Activated gamma-delta T cell treated with Interleukin-2 at 50 U/mL for 16 hours (primary cell): ENCODE measurements at places on chromosomes 2 and 18.

DNA sequence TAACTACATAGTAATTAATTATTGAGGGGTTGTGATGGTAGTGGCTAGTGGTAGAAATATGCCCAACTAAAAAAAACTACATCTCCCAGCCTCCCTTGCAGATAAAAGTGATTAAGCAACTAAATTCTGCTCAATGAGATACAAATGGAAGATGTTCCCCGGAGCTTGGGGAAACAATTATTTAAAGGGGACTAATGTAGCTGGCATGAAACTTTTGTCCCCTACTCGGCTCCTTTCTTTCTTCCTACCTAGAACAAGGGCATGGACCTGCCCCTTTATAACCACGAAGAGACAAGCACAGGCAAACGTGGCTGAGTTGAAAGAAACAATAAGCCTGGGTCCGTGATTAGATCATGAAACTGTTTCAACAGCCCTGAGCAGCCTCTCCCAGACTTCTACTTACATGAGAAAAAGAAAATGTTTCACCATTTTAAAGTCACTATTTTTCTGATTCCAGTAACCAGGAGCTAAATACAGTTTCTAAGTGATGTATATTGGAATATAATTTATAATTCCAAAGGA is 236.9 kb downstream of the SCG2 start:
- no peak for DNase-seq

DNA sequence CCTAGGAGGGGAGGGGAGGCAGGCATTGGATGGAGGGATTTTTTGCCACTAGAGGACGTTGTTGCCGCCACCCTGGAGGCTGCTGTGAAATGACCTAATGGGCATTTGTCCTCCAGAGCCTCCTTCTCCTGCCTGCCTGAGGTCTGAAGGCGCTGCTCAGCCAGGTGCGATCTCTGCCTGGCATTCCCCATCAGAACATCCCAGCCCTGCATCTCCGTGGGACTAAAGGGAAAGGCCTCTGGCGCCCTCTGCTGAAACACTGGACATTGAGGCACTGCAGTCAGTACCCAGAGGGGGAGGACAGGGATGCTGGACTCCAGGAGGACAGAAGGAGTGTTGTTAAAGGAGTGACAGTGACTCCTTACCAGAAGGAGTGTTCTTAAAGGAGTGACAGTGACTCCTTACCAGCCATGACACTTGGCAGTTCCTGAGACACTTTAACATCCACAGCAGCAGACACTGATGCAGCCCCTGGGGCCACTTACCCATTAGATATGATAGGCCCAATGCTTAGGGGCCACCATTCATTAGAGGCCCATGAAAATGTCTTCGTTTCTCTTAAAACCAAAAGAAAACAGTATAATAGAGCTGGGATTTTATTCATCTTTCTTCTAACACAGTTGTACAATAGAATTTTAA is 17.0 kb downstream of the THNSL2 start:
- DNase-seq: no peak

DNA sequence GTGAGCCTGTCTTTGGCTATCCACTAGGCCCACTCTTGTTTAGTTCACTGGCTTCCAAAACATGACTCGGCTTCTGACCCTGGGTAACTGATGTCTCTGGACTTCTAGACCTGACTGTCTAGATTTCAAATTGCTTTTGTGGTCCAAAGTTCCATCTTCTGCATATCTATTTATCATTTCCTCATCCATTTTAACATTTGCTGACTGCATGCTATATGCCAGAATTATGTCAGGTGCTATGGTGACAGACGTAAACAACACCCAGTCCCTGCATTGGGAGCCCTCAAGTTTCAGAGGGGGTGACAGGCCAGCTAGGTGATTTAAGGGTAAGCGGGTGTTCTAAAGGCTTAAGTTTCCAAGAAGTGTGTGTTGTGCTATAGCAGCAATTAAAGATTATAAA is 140.9 kb downstream of the PIEZO2 start:
- no peak for DNase-seq

DNA sequence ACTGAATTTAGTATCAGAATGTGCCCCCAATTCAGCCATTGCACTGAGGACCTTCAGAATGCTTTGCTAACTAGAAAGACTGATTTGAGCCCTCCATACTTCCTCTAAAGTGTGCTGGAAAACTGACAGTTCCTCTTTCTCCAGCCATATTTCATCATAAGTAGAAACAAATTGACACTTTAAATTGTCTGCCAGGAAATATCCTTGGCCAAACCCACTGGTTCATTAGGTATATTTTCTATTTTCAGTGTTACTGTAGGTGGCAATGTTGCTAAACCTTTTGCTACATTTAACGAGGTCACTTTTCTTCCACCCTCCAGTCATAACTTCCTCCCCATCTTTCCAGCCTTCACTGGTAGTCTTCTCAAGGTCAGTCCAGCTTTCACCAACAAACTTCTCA is 21.5 kb downstream of the SP5 start:
- no peak for DNase-seq

DNA sequence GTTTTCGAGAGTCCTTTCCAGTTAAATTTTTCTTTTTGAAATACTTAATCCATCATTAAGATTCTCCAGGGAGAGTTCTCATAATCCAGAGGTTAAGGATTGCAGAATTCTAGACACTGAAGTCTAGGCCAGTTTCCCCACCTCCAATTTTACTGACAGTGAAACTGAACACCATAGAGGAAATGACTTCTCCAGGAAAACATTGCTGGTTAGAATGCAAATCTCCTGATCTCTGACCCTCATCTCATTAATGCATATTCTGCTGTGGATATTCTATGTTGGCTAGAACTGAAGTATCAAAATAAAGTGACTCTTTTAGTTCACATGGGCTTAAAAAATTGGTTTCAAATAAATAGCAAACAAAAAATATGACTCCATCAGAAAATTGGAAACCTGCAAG is 105.8 kb upstream of the UGP2 start:
- no peak for DNase-seq

DNA sequence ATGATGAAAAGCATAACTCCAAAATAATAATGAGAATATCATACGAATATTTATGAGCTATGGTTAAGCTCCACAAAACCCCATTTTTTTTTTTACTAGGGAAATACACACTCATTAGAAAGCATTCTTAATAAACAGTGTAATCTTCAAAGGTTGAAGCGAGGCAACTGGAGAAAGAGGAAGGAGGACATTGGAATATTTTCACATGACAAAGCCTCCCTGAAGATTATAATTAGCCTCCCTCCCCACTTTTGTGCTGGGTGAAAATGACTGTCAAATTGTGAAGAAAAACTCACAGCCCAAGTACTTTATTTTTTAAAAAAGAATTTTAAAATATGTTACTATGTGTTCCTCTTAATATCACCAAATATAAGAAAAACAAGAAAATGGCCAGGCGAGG is 64.1 kb upstream of the NFU1 start:
- no peak for DNase-seq

DNA sequence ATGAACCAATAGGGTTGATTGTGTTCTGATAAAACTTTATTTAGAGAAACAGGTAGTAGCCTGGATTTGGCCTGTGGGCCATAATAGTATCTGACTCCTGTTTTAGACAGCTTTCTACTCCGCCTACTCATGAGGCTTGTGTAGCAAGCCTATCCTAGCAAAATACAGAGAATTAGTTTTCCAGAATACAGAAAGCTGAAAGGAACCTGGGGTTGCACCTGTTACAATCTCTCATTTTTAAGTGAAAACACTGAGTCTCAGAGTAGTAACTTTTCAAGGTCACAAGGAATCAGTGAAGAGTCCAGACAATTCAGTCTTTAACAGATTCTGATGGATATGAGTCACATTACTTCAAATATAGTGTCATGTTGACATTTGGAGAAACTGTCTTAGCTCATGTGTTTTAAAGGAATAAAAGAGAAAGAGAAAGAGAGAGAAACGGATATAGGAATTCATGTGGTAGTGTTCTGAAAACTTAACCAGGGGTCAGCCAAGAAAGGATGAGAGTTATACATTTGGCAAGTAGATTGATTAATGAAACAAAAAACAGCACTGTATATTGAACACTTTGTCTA is 17.0 kb downstream of the ARHGAP28 start:
- no peak for DNase-seq

GRCh38 chr2:36356990-36357846 is 1.6 kb downstream of the CRIM1 start:
- DNase-seq: peak; percentile 14

GRCh38 chr2:216246766-216247165 is 125.5 kb downstream of the MARCHF4 start:
- DNase-seq: no peak

DNA sequence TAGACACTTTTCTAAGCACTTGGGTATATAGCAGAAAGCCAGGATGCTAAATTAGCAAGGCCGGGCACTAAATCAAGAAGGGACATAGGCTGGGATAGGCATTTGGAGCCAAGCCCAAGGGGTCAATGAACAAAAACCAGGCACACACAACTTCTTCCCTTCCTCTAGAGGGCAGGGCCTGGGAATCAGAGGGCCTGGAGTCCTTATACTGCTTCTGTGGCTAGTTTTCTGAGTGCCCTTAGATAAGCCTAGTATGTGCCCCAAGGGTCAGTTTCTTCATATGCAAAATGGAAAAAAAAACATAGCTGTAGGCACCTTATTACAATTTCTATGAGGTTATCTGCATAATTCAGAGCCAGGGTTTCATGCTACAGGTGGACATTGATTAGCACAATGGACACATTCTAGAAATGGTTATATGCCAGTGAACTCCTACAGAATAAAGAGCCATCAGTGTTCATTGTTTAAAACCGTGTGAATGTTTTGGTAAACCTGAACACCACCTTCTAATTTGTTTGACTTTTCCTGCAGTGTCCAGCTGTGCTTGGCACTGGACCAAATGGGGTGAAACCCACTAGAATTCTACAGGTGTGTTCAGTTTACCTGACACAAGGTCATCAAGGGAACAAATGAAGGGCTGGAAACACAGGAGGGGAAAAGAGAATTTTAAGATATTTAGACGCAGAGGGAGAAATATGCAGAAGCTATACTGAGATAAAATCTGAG is 49.6 kb downstream of the PAX8 start:
- DNase-seq: no peak

DNA sequence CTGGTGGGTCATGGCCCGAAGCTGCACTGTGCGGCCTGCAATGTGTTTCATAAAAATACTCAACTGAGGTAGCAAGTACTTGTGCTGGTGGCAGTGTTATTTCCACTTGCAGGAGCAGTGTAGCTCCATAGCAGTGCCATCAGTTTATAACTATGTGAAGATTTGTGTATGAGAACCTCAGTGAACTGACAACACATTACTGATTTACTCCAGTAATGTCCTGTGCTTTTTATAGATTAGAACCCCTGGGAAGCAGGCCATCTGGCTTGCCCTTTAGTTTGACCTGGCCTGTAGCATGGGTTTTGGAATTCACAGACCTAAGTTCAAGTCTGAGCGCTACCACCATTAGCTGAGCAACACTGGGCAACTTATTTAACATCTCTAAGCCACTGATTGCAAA is 99.7 kb upstream of the AQP4 start:
- no peak for DNase-seq

GRCh38 chr18:49648811-49649210 is 87.0 kb downstream of the LIPG start:
- no peak for DNase-seq

GRCh38 chr2:161243312-161243711 is 64.9 kb upstream of the PSMD14 start:
- DNase-seq: no peak

DNA sequence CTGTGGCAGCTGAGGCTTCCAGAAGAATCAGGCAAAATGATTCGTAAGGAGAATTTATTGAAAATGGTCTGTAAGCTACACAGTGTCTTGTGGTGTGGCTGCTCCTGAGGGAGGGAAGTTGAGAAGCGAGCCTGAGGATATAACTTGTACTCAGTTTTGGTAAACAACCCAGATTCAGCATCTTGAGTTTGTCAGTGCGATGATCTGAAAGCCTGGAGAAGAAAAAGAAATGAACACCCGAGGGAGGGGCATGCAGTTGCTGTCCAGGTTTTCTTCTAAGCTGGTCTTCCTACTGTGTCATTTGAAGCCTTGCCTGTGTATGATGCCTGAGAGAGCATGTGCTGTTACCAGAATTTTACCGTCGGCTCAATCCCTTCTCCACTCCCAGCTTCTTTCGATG is 87.3 kb downstream of the MAPK4 start:
- no peak for DNase-seq

- no peak for DNase-seq
These were observed 130.5 kb downstream of the TANC1 start for GRCh38 chr2:159098921-159099411.

GRCh38 chr2:133200684-133201421 is 367.4 kb downstream of the NCKAP5 start:
- no peak for DNase-seq

DNA sequence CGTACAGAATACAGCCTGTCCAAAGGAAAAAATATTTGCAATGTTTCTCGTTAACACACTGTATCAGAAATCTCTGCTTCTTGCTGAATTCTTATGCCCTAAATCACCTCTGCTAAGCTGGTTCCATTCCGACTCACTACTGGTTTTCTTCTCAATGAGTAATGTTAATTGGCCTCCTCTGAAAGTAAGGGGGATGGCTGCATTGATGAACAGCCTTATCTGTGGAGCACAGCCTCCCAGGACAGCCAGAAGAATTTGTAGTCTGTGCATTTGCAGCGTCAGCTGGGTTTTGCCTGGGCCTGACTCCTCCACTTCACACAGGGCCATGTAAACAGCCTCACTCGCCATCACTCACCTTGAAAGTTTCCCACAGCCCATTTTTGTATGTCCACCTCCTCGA is 127.7 kb downstream of the RNF152 start:
- DNase-seq: no peak

DNA sequence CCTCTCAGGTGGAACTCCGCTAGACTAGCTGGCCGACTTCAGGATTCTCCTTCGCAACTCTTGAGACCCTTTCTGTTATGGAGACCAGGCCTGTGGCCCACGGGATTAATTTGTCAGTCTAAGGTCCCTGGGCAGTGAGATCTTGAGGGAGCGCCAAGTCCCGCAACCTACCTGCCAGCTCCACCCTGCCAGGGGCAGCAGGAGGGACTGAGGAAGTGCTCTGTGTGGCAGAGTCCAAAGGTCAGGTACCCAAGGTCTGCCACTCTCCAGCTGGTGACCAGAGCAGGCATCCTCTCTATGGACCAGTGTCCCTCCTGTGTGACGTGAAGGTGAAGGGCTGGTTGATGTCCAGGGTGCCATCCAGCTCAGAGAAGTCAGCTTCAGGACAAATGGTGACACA is 4.3 kb upstream of the SPATA3 start:
- no peak for DNase-seq

GRCh38 chr2:160144280-160144990 is 55.6 kb downstream of the ITGB6 start:
- DNase-seq: no peak
